AML-193 (cell line): ENCODE measurements at places on chromosomes 6 and 20.
A peak's percentile ranks its signal among the peaks of the same experiment; 100 is the strongest.

DNA sequence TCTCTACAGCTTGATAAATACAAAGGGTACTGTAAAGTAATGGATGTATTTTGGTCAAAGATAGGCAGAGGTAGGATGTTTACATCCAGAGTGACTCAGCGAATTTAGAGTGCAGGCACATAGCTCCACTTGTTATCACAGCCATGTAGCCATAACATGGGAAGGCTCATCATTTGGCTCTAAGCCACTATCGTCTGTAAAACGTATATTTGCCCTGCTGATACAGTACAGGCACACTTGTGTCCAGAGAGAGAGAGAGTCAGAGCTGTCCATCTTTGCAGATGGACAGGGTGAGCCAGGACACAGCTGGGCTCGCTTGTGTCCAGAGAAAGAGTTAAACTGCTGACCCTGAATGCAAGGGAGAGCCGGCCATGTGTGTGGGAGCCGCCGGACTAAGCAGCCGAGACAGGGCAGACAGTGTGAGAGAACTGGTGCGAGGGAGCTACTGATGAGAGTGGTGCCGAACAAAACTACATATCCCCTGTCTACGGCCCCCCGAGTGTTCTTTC is 619.0 kb downstream of the DOK5 start:
- DNase-seq, result no peak

GRCh38 chr20:44683263-44684046 is 31.7 kb upstream of the CCN5 start:
- peak; percentile 87 for DNase-seq

- DNase-seq, result no peak
These were observed 16.1 kb downstream of the CEP43 start for GRCh38 chr6:167015302-167015701.

DNA sequence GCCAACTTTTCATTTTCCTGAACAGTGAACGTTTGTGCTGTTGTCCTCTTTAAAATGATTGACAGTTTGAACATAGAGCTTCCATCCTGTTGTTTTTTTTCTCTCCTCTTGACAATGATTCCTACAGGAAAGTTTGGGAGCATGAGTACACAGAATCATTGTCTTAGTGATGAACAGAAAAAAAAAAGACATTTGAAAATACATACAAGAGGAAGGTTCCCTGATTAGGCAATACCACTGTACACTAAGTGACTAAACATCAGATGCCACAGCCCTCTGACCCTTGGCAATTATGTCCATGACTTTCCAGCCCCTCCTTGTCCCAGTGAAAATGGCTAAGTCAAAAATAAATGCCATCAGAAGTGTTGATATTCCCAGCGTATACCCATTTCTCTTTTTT is 71.5 kb downstream of the RTN4IP1 start:
- peak; percentile 54 for DNase-seq

DNA sequence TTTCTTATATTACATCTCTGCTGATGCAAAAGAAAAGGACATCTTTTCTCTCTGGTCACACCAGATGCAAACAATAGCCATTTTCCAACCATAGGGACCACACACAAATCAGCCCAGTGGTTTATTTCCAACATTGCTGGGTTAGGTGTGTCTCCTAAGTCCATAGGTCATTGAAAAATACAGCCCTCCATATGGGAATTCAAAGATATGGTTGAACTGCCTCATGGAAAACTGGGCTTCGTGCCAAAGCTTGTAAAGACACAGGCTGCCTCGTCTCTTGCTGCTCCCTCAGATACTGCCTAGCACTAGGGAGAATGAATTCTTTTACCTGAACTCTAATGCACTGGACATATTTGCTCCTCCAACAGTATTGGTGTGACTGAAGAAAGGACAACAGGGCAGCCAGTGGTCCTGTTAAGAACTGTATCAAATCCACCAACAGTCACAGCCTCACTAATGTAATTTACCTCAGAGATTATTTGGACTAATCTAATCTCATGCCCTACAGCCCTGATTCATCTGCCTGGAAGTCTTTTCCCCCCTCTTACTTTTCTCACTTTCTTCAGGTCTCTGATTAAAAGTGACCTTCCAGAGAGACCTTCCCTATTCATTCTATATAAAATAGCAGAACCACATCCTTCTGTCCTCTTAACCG is 48.3 kb upstream of the TBC1D32 start:
- no peak for DNase-seq
